ENCODE measurements at places on chromosomes 16 and 17.

- no peak for DNase-seq
Observed at GRCh38 chr16:22948603-22949368, 134.8 kb downstream of the HS3ST2 start.

DNA sequence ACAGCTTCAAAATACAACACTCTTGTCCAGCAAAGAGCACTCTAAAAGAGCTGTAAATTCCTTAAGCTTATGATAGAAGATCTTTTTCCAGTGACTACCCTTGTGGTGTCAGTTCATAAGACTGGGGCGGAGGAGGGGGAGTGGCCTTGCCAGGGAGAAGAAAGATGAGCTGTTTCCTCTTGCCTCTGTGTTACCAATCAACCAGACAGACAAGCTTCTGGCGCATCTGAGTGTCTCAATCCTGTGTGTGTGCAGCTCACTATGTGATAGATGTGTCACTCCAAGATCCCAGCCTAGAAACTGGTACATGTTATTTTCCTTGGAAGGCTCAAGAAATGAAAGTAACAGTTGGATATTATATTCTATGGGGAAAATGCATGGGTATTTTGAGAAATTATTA, 167.4 kb upstream of the CACNG3 start:
- DNase-seq: no peak

DNA sequence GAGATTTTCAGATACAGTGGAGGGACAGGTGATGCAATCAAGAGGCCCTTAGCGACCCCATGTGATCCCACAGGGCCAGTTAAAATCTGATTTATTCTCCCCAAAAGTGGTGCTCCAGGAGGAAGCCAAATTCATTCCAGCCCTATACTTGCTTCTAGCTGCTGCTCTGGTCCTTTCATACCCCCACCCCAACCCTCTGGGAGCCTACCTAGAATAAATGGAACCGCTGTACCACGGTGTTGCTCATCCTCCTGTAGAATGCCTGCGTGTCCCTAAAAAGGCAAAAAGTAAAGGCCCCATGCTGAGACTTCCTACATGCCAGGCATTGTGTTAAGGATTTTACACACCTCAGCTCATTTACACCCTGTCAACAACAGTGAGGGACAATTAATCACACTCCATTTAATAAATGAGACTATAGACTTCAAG, 2.0 kb upstream of the RASL10B start:
- DNase-seq: no peak

DNA sequence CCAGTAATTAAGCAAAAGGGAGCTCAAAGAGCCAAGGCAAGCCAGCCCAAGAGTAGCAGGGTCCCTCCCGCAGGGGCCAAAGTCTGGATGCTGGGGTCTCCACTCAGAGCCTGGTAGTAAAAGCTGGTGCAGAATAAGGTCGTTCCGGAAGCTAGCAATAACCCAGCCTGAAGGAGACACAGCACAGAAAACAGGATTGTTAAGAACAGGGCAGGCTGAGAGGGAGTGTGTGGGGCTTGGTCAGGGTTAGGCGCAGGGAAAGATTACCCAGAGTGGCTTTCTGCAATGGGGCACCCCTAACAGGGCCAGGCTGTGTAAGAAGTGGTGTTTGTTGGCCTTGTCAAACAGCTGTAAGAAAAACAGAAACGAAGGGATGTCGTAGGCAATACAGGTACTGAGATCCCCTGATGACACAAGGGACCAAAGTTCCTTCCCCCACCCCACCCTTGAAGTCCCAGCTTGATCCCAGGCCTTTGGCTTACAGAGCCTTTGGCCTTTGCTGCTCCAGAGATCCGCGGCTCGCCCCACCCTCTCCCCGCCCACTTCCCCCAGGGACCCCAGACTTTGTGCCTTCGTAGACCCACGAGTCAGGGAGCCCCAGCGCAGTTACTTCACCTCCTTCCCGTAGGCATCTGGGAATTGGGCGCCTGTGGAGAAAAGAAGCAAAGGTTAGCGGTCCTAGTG, 712 bp downstream of the TMEM256 start:
- DNase-seq: no peak

GRCh38 chr16:47310792-47311211, 150.1 kb downstream of the ITFG1 start:
- no peak for DNase-seq

DNA sequence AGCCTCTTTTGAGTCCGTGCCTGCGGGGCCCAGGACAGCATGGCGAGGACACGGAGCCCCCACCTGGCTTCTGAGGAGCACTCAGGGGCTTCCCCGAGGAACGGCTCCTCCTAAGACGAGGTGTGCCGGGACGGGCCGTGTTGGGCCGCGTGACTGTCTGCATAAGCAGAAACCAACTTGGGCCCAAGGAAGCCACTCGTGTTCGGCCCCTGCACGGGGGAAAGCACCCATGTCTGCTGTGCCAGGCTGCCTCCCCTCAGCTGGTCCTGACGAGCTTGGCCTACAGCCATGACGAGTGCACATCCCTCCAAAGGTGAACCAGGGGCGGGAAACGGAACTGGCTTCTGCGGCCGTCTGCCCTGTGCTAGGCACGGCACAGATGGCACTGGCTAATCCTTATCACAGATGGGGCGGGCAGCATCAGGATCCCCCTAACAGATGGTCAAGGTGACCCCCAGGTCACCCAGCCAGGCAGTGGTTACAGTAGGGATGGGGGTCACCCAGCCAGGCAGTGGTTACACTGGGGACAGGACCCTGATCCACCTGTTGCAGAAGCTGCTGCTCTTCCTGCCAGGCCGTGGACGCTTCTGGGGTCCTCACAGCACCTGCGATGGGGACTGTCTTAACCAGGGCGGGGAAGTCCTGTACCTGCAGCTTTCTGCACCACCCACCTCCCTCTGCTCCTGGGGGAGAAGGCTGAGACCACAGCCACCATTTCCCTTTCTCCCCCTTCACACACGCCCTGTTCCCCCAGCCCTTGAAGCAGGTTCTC, 25.6 kb downstream of the MRM3 start:
- DNase-seq: no peak

DNA sequence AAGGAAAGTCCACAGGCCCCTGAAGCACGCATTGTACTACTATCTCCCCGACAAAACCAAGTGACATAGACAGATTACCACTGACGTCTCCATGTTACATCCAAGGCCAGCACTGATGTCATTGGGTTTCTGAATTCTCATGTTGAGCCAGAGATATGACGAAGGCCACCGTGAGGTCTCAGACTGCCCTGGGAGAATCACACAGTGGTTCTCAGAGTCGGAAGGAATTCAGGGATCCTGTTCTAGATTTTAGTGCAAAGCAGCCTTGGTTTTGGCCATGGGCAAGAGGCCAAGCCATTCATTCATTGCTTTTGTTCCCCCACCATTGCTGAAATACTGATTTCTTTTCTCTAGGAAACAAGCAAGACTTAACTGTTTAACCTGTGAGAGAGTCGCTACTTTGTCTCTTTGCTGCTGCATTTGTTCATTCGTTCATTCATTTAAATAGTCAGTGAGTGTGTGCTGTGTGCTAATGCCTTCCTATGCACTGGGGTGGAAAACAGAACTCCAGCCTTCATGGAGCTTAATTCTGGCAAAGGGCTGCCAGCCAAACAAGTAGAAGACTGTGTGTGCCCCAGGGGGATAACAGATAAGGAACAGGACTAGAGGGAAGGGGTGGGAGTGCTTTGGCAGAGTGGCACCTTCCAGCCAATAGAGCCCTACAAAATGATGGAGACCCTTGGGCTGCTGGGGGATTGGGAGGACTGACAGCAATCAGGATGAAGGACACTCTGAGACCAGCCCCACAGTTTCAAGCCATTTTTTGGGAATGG, 222.3 kb downstream of the MSI2 start:
- no peak for DNase-seq

DNA sequence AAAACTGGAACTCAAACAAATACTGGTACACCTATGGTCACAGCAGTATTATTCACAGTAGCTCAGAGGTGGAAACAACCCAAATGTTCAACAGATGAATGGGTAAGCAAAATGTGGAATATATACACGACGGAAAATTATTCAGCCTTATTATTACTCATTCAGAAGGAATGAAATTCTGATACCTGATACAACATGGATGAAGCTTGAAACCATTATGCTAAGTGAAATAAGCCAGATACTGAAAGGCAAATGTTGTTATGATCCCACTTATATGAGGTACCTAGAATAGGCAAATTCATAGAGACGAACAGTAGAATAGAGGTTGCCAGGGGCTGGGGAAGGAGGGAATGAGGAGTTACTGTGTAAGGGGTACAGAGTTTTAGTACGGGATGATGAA, 27.1 kb upstream of the MYLK3 start:
- no peak for DNase-seq

- DNase-seq: no peak
Observed at GRCh38 chr17:1787301-1787902, 25.5 kb downstream of the SERPINF1 start.

- DNase-seq: no peak
Observed at GRCh38 chr17:77831474-77832179, 126.9 kb upstream of the TNRC6C start.

GRCh38 chr16:8721336-8722024, 47.1 kb downstream of the ABAT start:
- no peak for DNase-seq

- DNase-seq: no peak
Observed at GRCh38 chr16:66294507-66294906, 72.0 kb upstream of the CDH5 start.

GRCh38 chr16:74926805-74927204, 58.1 kb downstream of the WDR59 start:
- DNase-seq: no peak

DNA sequence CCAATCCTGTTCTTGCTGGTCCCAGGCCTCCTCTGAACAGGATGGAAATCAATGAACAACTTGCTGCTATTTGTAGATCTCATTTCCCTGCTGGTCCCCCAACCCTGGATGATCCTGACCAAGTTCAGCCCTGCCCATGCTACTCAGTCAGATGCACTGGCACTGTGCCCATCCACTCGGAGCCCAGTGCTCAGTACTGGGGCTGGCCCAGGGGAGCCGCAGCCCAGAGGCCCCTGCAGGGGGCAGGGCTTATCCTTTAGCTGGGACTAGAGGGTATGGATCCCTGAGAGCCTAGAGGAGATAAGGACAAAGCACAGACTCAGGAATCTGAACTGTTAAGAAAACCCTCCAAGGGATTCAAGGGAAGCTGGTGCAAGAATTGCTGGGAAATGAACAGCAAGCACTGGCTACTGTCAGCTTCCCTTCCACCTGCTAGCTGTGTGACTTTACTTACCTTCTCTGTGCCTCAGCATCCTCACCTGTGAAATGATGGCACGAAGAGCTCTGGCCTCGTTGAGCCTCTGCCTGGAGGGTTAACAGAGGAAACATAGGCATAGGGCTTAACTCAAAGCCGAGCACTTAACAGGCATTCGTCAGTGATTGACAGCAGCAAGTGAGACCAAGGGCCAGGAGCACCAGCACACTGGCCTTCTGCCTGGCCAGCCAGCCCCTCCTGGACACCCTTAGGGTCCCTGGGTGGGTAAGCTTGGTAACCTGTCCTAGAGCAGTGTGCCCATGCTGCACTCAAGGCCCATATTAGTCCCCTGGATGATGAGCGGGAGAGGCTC, 29.8 kb upstream of the C1QL1 start:
- DNase-seq: no peak

DNA sequence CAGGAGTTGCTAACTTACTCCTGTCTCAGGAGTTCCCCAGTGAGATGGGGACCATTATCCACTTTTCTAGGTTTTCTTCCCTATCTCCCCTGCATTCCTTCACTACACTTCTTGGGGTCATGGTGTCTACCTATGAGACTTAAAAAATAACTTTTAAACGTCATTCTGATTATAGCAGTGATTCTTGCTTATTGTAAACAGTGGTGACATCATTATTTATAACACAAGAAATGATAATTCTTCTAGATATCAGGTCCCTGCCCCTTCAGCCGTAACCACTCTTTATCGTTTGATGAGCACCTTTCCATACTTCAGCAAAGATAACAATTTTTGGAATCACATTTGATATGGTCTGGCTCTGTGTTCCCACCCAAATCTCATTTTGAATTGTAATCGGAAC, 27.2 kb upstream of the IRX3 start:
- no peak for DNase-seq

DNA sequence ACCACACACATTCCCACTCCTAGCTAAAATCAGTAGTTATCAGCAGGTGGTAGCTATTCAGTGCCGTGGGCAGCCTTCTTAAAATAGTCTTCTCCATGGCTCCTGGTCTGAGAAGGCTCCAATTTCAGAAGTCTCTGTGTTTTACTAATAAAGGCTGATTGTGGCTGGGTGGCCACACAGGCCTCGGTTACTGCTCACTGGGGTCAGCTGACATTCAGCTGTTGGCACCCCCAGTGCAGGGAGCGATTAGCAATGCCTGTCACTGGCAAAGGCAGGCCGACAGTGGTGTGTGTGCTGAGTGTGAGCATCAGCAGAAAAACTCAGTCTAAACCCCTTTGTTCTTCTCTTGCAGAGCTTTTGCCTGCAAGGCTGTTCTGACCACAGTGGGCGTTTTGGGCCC, 16.6 kb upstream of the DBNDD1 start:
- no peak for DNase-seq

- no peak for DNase-seq
Observed at GRCh38 chr17:7780736-7781135, 53.3 kb upstream of the KDM6B start.

DNA sequence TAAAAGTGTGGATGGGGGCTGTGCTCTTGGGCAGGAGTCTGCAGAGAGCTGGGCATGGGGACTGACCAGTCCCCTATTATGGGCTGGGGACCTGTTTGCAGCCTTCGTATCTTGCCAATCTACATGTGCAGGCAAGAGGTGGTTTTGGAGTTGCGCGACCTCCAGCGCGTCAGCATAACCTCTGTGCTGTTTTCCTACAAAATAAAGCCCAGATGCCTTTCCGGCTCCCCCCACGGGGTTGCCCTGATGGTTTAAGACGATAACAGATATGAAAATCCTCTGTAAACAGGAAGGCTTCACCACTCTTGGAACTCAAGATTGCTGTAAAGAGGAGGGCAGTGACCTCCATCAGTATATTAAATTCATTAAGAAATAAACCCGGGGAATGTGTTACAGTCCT, 16.5 kb upstream of the SPPL2C start:
- no peak for DNase-seq

DNA sequence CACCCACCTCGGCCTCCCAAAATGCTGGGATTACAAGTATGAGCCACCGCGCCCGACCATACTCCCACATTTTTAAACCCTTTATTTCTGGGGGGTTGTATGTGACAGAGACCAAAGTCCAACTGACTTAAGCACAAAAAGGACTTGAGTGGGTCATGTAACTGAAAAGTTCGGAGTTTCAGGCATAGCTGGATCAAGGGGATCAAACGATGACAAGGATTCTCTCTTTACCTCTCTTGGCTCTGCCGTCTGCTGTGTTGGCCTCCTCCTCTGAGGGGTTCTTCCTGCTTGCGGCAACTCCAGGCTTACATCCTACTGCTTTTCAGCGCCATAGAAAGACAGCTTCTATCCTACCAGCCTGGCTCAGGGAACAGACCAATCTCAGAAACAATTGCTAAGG, 9.2 kb upstream of the SBK1 start:
- no peak for DNase-seq
